Activated CD8-positive, alpha-beta memory T cell treated with anti-CD3 and anti-CD28 coated beads for 4 hours (primary cell): ENCODE measurements at places on chromosomes 5 and 9.

DNA sequence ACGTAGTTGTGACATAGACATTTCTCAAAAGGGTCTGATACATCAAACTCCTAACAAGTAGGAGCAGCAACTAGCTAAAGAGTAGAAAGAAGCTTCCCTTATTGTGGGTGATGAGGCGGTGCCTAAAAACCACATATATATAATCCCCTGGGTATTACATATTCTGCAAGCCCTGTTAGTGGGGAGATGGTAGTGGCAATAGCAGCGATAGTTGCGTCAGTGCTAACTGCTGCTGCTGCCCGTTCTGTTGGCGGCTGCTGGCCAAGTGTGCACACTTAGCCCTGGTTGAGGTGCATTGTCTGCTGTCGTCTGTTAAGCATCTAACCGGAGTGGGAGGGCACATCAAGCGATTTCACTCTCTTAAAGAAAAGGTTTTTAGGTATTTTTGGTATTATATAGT is 35.8 kb downstream of the VLDLR start:
- no peak for DNase-seq

GRCh38 chr5:18601185-18601584 is 966.9 kb downstream of the TAF11L14 start:
- no peak for DNase-seq

DNA sequence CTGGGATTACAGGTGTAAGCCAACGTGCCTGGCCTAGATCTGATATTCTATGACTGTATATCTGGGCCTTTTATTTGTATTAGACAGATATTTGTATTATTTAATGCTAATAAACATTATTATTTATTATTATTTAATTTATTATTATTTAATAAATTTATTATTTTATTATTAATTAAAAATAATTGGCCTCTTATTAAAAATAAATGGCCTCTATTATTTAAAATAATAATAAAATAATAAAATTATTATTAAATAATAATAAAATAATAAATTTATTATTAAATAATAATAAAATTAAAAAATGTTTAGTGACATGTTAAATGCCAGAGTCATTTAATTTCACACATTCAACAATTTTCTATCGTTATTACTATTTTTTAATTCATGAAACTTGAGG is 9.8 kb upstream of the COL15A1 start:
- no peak for DNase-seq

GRCh38 chr9:93619272-93619775 is 42.9 kb downstream of the PHF2 start:
- DNase-seq = no peak

DNA sequence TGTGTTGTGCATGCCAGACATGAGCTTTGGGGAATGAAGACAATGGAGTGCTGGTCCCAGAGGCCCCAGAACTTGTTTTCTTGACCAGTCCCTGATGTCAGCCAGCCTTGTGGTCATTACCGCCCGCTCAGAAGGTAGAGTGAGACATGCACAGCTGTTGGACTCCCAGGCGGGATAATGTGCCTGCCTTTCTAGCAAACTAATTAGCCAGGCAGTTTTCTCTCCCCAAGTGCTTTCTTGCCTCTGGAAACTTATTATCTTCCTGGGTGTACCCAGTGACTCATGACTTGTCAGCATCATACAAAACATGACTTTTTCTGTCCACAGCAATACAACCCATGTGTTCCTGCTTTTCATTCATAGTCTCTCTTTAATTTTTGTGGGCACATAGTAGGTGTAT is 131.1 kb downstream of the RMI1 start:
- no peak for DNase-seq

DNA sequence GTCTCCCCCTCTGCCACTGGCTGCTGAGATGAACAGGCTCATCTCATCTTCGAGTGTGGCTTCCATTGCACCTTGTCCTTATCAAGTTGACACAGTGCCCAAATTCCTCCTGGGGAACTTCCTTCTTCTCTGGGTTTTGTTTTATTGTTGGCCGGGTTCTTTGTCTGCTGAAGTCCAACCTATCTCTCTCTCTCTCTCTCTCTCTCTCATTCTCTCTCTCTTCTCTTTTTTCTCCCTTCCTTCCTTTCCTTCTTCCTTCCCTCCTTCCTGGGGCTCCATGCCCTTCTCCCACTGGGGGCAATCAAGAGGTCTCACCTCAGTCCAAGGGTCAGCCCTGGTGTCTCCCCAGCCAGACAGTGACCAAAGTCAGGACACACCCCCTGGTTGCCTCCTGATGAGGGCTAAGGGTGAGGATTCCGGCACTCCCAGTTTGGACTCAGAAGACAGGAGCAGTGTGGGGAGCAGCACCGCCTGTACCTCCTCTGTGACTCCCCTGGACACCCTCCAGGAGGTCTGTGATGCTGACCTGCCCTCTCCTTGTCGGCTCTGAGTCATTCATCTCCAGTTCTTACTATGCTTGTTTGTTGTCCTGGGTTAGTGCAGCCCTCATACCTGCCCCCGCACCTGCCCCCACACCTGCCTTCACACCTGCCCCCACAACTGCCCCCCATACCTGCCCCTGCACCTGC is 30.7 kb downstream of the KCNT1 start:
- no peak for DNase-seq

GRCh38 chr9:130241198-130241535 is 24.4 kb upstream of the HMCN2 start:
- DNase-seq = no peak

GRCh38 chr5:171951218-171951617 is 55.2 kb downstream of the FBXW11 start:
- DNase-seq = no peak

- no peak for DNase-seq
Observed at GRCh38 chr9:76316069-76316468, 78.2 kb downstream of the RFK start.

GRCh38 chr5:174514983-174515394 is 209.4 kb upstream of the MSX2 start:
- no peak for DNase-seq

DNA sequence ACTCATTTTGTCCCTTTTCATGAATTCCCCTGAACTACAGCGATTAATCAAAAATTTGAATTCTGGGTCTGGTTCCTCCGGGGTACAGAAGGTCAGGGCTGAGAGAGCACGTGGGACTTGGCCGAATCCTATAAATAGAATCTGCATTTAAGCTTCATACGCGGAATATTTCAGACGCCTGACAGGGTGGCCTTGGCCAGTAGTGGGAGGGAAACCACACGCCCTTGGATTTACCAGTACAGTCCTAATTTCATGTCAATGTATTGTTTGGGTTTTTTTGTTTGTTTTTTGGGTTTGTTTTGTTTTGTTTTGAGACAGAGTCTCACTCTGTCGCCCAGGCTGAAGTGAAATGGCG is 21.5 kb upstream of the NIPBL start:
- no peak for DNase-seq

DNA sequence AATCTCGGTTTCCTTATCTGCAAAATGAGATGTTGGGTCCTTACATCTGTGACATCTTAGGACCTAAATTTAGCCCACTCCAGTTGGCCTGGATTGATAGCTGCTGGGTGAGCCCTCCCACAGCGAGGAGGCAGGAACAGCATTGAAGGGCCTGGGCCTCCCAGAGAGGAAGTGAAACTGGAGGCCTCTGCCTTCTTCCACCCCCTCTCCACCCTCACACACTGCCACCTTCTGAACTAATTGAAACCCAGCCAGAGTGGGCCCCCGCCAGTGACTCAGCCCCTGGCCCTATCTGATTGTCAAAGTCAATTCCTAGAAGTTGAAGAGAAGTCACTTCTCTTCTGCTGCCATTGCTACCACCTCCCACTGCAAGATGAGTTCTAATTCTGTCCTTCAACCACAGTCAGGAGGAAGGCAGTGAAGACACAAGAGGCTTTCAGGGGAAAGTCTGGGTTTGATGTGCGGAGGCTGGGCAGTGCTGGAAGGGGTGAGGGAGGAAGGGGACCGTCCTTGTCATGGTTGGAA is 55.2 kb upstream of the NEK6 start:
- peak; percentile 59 for DNase-seq

DNA sequence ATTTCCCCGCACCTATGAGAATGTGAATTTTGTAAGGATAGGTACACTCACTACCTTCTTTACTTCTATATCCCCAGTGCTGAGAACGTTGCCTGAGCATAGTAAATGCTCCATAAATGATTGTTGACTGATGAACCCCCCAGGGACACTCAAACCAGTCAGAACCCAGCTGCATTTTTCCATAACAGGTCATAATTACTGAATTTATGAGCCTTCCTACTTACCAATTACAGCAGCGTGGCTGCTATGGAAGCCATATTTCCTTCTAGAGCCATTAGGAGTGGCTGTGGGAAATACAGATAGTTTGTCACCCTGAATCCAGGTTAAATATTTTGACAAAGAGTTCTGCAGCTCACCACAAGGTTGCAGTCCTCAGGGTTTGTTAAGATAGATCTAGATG is 135.0 kb downstream of the TAF11L14 start:
- DNase-seq = no peak

GRCh38 chr5:38086777-38087176 is 171.6 kb upstream of the EGFLAM start:
- no peak for DNase-seq

DNA sequence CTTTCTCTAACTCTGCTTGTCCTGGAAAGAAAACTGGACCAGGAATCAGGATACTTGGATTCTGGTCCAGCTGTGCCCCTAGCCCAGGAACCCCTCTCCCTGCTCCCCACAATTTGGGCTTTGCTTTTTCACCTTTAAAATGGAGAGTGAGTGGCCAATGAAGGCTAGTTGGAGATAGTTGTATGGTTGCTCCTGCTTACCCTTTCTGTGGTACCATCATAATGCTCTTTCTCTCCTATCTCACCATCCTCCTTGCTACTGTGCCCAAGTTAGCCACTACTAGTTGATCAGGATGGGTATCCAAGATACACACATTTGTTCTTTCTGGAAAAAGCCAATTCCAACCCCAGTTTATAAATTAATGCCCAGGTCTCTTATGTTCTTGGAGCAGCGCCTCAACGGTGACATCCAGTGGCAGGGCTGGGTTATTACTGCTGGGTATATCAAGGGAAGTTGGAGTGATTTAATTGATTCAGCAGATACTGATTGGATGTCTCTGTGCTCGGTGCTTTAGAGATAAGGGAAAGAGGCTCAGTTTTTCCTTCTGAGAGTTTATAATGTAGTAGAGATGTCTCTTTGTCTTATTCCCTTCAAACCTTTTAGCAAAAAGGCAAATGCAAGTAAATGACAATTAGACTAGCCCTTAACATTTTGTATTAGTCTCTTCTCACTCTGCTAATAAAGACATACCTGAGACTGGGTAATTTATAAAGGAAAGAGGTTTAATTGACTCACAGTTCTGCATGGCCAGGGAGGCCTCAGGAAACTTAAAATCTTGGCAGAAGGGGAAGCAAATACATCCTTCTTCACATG is 38.5 kb downstream of the FAXDC2 start:
- DNase-seq = peak; percentile 16

GRCh38 chr5:72412283-72413055 is 92.3 kb downstream of the PTCD2 start:
- DNase-seq = no peak

- no peak for DNase-seq
Observed at GRCh38 chr5:139696167-139696893, 48.2 kb downstream of the CXXC5 start.

- DNase-seq = no peak
Observed at GRCh38 chr9:78325343-78325742, 28.4 kb downstream of the PSAT1 start.

DNA sequence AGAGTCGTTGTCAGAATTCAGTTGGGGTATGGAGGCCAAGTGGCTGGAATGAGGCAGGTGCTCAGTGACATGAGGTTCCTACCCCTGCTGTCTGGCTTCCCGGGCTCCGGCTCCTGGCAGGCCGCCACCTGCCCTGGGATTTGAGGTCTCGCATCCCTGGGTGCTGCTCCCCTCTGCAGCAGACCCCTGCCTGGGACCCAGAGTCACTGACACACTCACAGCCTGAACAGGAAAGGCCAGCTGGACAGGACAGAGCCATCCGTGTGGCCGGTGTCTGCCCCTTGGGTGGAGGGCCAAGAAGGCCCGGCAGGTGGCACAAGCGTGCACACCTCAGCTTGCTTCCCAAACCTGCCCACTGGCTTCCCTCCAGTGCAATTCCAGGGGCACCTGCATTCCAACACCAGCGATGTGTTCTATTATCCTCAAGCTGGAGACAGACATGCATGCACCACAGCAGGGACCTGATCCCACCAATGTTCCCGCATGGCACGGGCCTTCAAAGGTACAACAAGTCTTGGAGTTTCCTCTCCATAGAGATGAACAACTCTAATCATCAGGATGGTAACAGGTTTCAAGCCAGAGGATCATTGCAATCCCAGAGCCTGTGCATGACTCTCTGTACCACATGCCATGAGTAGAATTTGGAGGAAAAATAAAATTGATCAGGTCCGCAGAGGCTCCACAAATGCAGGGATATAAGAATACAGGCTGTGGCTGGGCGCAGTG is 45.6 kb upstream of the RNF130 start:
- no peak for DNase-seq

GRCh38 chr9:114392749-114393112 is 4.9 kb upstream of the AKNA start:
- DNase-seq = no peak

DNA sequence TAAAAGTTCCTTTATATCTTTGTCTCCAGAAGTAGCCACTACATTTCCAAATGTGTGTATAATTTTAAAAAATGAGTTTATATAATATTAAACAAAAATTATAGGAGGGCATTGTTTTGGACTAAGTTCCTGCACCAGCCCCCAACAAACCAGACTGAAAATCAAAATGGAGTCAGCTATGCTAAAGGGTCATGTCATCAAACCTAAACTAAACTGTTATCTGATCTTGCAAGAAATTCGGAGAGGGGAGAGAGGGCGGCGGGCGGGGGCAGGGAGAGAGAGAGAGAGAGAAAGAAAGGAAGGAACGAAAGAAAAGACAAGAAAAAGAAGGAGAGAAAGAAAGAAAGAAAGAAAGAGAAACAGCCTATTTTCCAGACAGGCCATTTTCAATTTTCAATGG is 63.5 kb downstream of the DOCK2 start:
- no peak for DNase-seq

DNA sequence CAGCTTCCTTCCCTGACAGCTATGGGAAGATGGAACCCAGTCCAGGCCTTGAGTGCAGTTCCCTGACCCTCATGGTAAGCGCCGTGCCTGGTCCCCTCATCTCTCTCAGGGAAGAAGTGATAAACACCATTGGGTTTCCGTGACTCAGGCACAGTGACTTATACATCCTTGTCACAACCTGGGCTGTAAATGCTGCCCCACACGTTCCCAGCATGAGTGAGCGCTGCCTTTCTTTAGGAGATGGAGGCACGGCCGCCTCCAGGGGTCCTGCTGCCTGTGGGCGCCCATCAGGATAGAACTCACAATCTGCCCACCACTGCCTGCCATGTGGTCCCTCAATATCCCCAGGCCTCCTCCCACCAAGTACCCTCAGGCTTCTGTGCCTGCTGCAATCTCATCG is 8.3 kb upstream of the NKD2 start:
- no peak for DNase-seq

DNA sequence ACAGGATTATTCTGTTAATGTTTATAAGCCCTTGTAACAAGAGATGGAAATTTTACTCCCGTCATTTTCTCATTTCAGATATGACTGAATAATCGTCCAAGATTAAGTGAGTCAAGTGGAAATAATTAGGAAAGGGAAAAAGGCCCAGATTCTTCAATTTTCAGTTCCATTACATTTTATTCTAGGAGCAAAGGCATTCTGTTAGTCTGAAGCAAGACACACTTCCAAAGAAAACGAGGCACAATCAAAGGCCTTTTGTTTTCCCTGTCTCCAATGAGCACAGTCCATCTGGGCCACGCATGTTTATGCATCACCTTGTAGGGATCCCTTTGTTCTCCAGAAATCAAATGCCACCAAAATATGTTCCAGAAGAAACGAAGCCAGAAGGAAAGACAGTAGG is 382.9 kb upstream of the RFX3 start:
- DNase-seq = no peak
